Activated B cell treated with CpG ODN at 0.5 μM for 24 hours (primary cell): ENCODE measurements at places on chromosomes 5 and 9.

DNA sequence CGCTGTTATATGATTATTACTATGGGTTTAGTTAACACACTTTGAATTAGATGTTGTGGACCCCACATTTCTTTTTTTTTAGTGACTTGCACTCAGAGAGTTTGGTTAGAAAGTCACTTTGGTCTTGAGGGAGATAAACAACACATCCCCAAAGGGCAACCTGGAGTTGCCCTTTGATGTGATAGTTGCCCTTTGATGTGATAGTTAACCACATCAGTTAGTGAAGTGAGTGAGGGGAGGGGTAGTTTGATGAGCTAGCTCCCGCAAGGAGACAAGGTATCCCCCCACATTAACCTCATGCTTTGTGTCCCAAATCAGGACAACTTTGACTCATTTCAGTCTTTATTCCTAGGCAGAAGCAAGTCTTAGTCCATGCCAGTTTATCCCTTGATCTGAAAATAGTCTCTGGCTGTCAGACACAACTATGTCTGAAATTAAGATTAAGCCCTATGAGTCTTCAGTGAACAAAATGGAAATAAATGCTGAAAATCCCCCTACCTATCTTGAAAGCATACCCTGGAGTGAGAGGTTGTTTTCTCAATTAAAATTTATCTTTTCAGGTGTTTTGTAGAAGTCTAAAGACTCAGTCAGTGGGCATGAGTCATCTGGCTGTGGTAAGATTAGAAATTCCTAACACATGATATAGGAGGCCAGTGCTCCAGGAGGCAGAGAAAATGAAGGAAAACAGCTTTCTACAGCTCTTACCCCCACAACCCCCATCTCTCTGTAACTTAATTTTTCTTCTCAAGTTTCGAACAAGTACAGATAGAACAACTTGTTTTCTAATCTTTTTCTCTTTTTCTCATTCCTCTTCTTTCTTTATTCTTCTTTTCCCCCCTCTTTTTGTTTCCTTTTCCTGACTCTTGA, 208.9 kb upstream of the DMRTA1 start:
- no peak for DNase-seq

- DNase-seq: no peak
Observed at GRCh38 chr5:78076351-78076750, 218.1 kb downstream of the AP3B1 start.

GRCh38 chr9:13719446-13719845, 440.0 kb upstream of the MPDZ start:
- DNase-seq: no peak

DNA sequence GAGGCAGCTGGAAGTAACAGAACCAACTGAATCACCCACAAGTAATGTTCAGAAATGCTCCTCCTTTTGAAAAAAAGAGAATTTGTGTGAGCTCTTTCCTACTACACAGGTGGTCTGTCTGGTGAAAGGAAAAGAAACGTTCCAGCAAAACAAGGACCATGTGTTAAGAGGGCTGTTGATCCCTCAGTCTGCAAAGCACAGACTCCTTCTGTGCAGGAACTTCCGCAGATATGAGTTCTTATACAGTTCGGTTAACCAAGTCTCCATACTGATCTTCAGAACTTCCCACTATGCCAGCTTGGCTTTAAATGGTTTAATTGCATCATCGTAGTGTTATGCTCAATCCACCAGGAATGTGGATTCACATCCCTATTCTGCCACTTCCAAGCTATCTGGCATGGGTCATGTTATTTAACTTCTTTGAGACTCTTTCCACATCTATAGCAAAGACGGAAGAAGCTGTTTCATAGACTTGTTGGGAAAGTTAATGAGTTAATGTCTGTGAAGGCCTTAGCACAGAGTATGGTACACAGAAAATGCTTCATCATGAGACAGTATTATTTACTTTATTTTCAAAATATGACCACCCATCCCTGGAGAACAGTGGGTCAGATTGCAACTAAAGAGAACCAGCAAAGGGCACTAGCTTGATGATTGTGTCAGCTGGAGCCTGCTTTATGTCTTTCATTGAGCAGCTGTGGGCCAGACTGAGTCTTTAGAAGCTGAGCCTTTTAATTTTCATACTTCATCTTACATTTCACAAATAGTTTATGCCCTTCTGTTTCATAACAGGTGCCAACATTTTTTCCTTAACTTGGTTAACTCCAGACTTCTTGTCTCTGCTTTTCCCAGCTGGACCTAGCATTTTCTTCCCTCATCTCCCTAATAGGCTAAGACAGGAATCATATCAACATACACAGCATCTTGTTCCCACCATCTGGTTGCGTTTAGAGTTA, 89.9 kb downstream of the MAMDC2 start:
- DNase-seq: no peak

DNA sequence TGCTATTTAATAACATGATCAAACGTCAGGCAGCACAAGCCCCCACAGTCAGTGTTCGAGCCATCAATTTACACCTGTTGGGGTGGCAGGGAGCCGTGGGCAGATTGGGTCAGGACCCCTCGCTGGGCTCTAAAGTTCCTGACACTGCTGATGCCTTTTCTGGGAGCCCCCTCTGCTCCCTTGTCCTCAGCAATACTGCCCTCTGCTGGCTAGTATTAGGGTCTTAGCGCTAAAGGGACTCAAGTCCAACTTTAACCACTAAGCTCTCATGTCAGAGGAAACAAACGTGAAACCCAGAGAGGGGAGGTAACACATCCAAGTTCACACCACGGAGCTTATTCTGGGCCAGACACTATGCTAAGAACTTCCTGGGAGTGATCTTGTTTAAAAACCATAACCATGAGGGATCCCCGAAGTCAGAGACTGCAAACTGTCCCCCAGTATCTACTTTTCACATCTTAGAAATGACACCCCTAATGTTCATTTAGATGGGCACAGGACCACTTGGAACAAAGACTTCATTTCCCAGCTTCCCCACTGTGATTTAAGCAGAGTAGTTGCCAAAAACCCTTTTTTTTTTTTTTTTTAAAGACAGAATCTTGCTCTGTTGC, 20.4 kb downstream of the ANKS6 start:
- DNase-seq: no peak

- no peak for DNase-seq
Observed at GRCh38 chr5:4078544-4078943, 482.9 kb downstream of the IRX1 start.

GRCh38 chr5:168661593-168662485, 82.7 kb upstream of the PANK3 start:
- DNase-seq: no peak

GRCh38 chr5:57450991-57451876, 31.4 kb downstream of the ACTBL2 start:
- DNase-seq: no peak

DNA sequence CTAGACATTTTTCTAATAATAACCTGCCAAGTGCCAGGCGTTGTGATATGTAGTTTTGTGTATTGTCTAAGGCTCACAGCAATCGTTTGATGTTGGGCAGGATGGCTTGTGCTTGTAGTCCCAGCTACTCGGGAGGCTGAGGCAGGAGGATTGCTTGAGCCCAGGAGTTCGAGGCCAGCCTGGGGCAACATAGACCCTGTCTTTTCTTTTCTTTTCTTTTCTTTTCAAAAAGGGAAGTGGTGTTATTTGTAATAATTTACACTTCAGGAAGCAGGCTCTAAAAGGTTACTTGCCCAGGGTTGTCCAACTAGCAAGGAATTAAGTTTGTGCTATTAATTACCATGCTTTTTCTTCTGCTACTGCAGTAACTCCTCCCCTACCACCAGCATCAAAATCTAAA, 3.2 kb downstream of the ZNF131 start:
- DNase-seq: no peak

GRCh38 chr9:68791169-68791568, 86.1 kb downstream of the PIP5K1B start:
- no peak for DNase-seq

DNA sequence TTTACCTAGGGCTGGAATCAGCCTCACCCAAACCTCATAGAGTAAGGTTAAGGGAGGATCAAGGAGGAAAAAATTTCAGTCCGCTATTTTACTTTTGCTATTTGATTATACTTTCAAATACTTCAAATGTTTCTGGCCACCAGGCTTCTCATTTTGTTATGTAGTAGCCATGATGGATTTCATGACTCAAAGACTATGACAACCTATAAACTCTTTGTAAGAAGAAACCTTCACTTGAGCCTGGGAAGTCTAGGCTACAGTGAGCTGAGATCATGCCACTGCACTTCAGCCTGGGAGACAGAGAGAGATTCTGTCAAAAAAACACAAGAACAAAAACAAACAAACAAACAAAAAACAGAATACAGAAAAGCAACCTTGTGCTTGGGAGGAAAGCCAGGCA, 293.6 kb upstream of the TNC start:
- DNase-seq: no peak

GRCh38 chr9:123414936-123415930, 59.2 kb downstream of the CRB2 start:
- no peak for DNase-seq

GRCh38 chr5:7857926-7858632, 7.1 kb upstream of the CFAP90 start:
- DNase-seq: no peak

GRCh38 chr9:20139763-20140290, 351.0 kb upstream of the SLC24A2 start:
- no peak for DNase-seq

DNA sequence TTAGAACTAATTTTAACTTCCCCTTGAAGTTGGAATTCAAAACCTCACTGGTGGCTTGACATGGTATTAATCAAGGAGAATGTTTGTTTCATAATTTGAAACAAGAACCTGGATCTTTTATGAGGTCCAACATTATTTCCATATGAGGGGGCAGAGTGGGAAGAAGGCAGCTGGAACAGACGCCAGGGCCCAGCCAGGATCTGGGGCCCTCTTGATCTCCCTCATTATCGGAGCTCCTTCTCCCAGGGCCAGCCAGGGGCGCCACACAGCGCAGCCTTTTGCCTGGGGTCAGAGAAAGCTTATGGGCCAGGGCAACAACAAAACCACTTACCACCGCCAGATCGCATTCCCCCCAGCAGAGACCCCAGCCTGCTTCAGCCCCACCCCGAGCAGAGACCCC, 27.1 kb upstream of the NKD2 start:
- no peak for DNase-seq

GRCh38 chr5:142141463-142141862, 32.9 kb downstream of the NDFIP1 start:
- DNase-seq: no peak

GRCh38 chr5:40801771-40802562, 3.8 kb upstream of the PRKAA1 start:
- DNase-seq: no peak

GRCh38 chr5:132274050-132274792, 16.7 kb downstream of the PDLIM4 start:
- DNase-seq: no peak

DNA sequence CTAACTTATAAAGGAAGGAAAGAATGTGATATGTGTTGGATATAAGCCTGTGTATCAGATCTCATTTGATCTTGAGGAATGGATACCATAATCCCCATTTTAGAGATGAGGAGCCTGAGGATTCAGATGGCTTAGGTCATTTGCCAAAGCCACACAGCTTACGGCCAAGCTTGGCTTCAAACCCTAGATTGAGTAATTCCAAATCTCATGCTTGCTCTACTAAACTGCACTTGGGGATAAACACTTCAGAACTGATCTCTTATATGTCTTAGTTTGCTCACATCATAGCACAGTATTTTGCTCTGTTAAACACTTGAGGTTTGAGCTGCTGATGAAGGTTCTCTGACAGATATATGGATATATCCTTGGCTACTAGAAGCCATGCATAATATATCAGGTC, 504.4 kb downstream of the NTRK2 start:
- no peak for DNase-seq

- no peak for DNase-seq
Observed at GRCh38 chr5:32130865-32131264, 43.3 kb downstream of the GOLPH3 start.

DNA sequence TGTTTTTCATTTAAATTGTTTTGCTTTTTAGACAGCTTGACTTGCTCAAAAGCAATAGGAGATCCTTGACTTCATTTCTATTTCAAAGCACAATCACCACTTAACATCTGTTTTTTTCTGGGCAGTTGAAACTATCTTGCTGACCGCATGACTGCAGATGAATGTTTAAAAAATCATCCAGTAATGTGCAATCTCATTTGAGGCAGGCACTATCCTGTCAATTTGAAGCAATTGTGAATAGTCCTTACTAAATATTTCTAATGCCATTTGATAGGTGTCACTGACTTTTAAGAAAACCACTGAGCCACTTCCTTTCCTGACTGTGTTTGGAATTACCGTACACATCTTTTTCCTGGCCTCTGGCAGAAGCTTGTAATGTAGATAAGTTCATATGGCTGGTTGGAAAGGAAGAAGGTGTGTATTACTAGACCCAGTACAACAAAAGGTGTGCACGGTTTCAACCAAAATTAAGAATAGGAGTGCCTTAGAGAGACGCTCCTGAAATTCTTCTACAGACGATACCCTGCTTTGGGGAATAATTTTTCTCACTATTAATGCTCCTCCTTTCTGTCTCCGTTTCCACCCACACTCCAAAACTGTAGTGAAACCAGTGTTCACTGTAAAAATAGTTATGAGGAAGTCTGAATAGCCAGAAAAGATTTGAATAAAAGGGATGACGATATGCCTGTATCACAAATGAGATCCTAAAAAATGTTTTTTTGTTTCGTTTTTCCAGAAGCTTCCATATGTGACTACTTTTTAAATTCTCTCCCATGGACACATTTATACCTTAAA, 136.7 kb upstream of the MOCS2 start:
- no peak for DNase-seq

GRCh38 chr5:38651806-38652205, 95.4 kb upstream of the LIFR start:
- DNase-seq: no peak

GRCh38 chr5:58496488-58496887, 5.3 kb downstream of the GAPT start:
- no peak for DNase-seq

DNA sequence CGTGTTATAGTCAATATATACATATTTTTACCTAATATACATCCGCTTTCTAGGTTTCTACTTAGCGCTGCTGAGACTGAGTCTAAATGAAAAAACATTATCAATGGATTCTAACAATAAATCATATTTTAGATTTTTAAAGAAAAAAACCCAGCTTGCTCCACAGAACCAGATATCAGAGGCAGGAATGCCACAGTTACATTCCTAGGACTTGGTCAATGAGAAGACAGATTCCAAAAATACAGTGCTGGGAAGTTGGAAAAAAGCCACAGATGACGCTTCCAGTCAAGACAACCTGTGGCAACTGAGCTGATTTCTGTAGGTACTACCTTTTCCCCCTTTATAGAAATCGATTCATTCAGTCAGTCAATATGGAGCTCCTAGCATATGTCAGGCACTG, 577 bp upstream of the CCDC112 start:
- no peak for DNase-seq

DNA sequence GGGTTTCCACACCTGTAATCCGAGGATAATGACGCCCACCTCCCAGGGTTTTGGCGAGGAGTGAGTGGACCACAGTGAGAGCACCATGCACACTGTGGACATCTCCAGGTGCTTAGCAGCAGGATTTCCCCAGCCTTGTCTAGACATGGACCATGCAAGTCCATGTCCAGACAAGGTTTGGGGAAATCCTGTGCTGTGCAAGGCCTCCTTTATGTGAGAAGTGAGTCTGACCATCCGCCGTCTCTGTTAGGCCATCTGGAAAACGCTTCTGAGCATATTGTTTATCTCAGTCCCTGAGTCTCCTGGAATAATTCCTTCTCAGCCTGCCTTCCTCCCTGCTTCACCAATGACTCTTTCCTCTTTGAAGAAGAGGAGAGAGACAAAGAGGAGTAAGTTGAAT, 26.2 kb upstream of the TNFAIP8 start:
- no peak for DNase-seq

- DNase-seq: no peak
Observed at GRCh38 chr5:159290741-159291140, 27.7 kb downstream of the UBLCP1 start.
